HS-27A (cell line): ENCODE measurements at places on chromosomes 13 and 19.

DNA sequence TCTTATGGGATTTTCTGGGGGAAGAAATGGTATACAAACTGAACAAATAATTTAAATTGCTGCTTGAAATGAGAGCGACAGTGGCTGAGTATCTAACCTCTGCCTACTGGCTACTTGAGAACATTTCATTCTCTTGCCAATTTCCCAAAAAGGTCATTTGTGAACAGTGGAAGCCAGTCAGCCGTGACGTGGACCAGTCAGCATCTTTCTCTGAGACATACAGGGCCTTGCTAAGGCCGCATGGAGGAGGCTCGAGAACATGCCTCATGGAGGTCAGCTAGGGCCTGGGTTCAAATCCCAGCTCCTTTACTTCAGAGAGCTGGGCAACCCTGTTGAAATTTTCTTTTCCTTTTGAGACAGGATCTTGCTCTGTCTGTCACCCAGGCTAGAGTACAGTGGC is 20.3 kb downstream of the ZC3H4 start:
- no peak for DNase-seq

DNA sequence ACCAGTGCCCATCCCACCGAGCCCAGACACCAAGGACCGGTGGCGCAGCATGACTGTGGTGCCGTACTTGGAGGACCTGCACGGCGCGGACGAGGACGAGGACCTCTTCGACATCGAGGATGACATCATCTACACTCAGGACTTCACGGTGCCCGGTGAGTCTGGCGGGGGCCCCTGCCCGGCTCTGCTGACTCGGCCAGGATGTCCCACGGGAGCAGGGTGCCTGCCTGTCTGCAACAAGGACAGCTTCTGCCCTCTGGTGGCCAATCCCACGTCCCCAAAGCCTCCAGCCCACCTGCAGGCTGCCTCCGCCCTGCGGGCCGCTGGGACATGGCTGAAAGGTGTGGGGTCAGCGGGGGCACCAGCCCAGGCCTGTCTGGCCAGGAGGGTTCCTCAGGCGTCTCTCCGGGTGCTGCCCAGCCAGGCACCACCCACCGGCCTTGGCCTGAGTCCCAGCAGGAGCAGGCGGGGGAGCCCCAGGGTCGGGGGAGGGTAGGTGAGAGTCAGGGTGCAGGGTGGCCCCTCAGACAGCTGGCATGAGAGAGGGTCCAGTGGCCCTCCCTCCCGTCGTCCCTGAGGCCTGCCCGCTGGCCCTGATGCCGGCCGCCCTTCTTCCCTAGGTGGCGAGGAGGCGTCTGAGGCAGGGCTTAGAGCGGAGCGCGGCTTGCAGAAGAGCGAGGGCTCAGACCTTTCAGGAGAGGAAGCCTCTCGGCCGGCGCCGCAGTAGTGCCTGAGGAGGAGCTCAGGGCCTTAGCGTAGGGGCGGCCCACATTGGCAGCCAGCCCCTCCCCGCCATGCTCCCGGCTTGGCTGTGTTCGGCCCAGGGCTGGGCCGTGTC is 14.6 kb downstream of the CBARP start:
- no peak for DNase-seq

DNA sequence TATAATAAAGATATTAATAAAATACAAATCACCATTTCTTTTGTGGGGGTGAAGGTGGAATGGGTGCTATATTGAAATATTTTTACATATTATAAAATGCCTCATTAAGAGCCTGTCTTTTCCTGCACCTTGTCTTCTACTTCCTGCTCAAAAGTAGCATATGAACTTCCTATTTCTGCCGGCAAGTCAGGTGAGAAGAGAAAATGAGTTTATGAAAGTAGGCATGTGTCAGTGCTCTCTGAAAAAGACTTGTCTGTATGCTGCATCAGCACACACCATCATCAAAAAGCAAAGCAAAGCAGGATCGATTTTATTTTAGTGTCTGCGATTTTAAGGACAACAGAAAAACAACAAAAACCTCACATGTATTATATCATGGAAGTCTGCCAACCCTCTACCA is 114.2 kb downstream of the RAP2A start:
- DNase-seq, result no peak

DNA sequence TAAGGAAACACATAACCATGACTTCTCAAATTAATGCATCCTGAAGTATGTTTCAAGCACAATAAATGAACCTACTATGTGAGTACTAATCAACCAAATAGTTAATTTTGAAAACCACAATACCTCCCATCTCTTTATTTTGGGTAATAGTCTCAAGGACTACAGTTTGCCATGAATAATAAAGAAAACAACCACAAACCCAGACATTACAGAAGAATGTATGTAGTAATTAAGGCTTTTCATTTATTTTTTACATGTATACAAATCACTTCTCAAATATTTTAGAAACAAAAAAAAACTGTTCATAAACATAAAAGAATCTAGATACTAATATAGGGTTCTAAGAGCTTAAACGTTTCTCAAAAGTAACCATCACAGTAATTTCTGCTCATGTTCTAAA is 6.8 kb downstream of the KATNAL1 start:
- no peak for DNase-seq

- DNase-seq, result peak; percentile 58
Measured at GRCh38 chr19:869245-870177, 10.0 kb downstream of the CFD start.

GRCh38 chr19:6568010-6568526 is 22.9 kb downstream of the CD70 start:
- DNase-seq, result no peak

- DNase-seq, result no peak
Measured at GRCh38 chr19:6509118-6509971, 7.2 kb upstream of the TUBB4A start.

DNA sequence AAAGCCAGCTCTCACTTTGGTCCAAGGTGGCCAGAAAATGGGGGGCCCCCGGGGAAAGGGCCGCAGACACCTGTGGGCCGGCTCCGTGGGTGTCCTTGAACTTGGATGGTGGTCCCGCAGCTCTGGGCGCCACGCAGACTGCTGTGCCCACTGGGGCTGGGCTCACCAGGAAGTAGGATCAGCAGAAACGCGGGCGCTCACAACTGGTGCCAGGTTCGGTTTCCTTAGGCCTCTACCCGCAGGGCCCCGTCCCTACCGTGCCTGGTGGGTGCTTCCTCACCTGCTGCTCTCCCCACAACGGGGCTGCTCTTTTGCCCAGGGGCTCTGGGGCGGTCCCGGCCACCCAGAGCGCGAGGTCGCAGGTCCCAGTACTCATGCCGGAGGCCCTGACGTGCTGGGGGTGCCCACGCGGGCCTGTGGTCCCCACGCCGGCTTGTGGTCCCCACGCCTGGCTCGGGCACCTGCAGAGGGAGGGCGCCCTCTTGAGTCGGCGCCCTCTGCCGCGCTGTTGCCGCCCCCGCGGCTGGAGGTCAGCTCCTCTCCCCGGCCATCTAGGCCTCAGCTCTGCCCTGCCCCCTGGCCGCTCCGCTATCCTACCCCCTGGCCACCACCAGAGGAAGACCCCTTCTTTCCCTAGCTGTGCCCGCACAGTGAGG is 1303.6 kb downstream of the UQCRFS1 start:
- DNase-seq, result no peak
